ENCODE measurements at places on chromosomes 13 and 19.

DNA sequence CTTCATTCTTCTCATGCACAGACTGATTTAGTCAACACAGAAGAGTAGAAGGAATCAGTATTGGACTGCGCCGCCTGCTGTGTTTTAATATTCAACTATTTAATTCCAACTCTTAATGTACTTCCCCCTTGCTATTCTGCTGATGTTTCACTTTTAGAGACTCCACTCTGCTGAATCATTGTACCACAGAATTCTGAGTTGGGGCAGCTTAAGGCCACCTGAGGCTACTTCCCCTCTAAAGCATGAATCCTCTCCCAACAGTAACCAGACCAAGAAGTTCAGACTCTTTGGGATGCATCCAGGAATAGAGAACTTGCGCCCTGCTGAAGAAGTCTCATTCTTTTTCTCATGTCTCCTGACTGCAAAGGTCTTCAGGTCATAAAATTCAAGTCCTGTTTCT lies 708.8 kb downstream of the UQCRFS1 start:
- DNase-seq = no peak

DNA sequence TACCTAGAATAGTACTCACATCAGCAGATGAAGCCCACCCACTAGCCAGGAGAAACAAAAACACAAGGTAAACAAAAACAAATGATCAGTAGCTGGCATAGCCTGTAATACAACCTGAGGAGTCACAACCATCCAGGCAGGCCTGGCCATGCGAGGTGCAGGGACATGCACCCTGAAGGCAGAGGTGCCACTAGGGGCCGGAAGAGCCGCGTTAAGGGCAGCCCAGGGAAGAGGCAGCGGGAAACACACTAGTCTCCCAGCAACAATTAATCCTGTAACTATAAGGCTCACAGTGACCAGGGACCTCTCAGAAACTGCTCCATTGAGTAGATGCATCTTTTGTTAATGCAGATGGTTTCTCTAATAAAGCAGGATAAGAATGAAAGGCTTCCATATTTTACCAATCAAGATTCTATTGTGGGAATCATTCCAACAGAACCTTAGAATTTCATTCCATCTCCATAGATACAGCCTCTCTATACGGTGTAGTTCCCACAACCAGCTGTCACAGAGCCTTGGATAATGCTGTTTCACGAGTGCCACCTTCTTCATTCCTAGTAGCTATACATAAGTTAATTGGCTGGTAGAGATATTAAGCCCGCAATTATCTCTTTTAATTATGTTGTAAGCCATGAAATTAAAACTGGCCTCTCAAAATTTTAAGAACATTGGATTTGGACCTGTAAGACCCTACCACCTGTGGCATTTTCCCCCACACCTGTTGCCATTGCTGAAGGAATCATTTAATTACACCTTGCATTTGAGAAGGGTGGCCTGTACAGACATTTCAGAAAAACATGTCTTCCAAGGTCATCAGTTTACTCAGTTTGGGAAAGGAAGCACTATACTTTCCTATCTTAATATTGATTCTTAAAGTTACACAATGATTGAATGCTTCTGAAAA lies 28.7 kb downstream of the ANKRD10 start:
- no peak for DNase-seq

DNA sequence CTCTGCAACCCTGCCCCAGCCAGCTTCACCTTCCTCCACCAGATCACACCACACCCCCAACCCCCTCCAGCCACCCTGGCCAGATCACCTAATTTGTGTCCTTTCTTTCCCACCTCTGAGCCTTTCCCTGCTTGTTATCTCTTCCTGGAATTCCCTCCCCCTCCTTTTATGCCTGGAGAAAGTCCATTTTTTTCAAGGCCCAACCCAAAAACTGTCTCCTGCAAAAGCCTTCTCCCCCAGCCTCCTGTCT lies 5.3 kb upstream of the TLE2 start:
- no peak for DNase-seq

DNA sequence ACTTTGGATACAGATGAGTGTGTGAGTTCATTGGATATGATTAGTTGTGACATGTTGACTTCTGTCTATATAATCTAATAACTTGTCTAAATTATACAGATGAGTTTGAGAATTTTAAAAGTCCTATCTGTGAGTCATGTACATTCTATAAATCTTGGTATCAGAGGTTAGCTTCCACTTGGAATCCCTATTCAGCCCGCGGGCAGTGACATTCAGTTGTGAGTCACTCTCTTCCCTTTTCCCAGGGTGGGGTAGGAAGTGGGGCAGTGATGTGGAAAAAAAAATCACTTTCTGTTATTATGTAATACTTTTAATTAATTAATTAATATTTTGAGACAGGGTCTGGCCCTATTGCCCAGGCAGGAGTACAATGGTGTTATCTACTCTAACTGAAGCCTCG lies 33.0 kb upstream of the ZNF808 start:
- DNase-seq = no peak

DNA sequence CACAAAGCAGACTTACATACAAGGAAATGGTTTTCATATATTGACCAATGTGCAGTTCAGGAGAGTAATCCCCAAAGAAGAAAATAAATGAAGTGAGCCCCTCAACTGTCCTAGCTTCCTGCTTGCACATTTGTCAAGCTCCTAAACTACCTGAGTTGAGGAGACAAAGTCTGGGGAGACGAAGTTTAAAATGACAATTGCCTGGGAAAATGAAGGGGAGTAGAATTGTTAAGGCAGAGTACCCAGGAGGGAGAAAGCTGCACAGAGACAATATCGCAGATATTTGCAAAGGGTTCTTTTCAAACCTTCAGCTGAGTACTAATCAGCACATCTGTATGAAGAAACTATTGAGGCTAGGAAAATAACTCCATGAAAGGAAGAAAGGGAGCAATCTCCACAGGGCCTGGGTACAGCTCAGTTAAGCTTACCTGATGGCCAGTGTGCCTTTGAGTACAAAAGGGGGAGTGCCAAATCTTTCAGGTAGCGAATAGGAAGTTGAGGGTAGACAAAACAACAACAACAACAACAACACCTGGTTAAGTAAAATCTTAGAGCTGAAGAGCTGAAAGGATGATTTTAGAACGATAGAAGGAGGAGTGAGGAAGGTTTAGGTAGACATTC lies 1700.1 kb upstream of the PRR20A start:
- DNase-seq = no peak

GRCh38 chr13:36212789-36213188 lies 1.6 kb downstream of the SOHLH2 start:
- DNase-seq = no peak

- DNase-seq = peak; percentile 62
Measured at GRCh38 chr13:41222259-41222852, 28.0 kb upstream of the KBTBD7 start.

DNA sequence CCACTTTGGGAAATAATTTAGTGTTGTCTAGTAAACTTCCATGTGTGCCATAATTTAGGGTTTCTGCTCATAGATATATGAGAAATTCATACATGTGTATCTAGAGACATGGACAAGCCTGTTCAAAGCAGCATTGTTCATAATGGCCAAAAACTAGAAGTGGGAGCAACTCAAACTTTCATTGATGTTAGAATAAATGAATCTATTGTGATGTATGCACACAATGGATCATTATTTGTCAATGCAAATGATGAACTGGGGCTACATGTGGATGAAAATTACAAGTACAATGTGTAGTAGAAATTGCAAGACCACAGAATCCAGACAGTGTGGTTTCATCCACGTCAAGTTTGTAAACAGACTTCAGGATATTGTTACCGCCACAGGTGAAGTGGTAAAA lies 284.7 kb downstream of the SLC7A1 start:
- no peak for DNase-seq

- no peak for DNase-seq
Measured at GRCh38 chr19:39372047-39372802, 18.7 kb downstream of the PAF1 start.

GRCh38 chr13:23859904-23860303 lies 29.3 kb downstream of the MIPEP start:
- no peak for DNase-seq
